T-helper 17 cell (primary cell): ENCODE measurements at places on chromosomes 6 and 20.
A peak's percentile ranks its signal among the peaks of the same experiment; 100 is the strongest.

DNA sequence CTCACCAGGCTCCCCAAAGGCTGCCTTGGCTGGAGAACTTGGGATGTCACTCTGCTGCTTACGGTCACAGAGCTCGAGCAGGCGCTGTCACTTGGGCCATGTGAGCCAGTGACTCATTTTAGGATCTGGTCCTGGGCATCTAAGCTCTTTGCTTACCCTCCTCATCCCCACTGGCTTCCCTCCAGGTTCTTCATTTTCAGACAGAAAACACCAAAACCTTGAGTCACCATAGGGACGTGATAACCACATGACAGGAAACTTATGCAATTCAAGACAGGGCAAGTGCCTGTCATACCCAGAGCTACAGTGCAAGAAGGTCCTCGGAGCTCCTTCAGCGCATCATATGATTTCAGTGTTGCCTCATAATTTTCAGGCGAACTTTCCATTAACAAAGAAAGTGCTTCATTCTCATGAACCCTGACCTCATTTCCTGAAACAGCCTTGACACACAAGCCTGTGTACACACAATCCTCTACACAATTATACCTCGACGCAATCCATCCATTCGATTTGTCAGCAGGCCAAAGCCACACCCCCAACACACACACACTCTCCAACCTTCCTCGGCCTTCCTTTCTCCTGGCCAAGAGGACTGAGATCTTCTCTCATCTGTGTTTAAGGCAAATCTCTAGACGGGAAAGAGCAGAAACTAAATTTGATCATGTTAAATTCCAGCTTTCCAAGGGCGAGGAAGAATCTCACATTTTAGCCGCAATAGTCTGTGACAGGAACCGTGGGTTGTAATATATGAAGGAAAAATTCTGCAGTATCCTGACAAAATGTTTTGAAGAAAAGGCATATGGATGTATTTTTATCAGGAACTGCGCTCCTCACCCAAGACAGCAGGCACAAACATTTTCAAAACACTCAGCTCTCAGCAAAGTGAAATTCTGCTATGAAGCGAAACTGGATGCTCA, 25.3 kb downstream of the TBC1D7 start:
- no peak for DNase-seq

GRCh38 chr6:159852877-159853276, 37.9 kb upstream of the MAS1 start:
- DNase-seq = no peak

DNA sequence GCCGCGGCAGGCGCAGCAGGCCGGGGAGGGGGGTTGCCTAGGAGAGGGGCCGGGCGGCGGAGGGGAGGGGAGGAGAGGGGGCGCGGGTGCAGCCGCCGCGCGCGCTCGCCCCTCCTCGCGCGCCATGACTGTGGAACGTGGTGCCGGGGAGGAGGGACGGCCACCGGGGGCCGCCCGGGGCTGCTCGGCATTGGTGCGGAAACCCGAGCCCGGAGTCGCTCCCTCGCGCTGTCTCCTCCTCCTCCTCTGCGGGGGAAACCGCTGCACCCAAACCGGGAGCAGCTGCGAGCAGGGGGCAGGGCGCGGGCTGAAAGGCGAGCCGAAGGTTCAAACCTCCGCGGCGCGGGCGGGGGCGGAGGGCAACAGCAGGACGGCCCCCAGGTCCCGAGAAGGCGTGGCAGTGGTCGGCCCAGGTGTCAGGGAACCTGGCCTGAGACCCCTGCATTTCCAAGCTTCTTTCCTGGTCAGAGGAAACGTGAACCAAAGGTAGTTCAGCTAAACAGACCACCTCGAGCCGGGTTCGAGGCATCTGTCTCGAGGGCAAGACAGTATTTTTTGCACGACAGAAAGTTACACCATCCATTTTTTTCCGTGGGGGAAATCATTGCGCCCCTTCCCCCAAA, 1.4 kb upstream of the TRERF1 start:
- DNase-seq = peak; percentile 68

GRCh38 chr6:168088161-168089053, 9.4 kb upstream of the FRMD1 start:
- DNase-seq = no peak

GRCh38 chr20:33322456-33322855, 39.4 kb downstream of the BPIFB1 start:
- DNase-seq = no peak

- no peak for DNase-seq
Measured at GRCh38 chr6:154301839-154302752, 54.5 kb downstream of the IPCEF1 start.

GRCh38 chr6:16802071-16802470, 40.8 kb upstream of the ATXN1 start:
- DNase-seq = no peak

DNA sequence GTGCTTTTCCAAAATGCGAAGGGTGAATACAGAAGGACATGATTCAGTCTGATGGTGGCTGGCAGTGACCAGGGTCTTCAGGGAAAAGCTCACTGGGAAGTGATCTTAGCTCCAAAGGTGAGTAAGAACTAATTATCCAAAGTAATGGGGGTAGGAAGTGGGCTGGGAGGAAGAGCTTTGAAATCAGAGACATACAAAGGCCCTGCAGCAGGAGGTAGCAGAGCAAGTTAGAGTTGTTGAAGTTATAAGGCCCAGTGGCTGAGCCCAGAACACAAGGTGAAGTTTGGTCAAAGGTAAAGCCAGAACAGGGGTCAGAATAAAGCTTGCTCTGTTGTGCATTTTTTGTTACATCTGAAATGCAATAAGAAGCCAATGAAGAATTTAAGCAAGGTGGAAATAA, 81.2 kb downstream of the PLCB1 start:
- DNase-seq = no peak

DNA sequence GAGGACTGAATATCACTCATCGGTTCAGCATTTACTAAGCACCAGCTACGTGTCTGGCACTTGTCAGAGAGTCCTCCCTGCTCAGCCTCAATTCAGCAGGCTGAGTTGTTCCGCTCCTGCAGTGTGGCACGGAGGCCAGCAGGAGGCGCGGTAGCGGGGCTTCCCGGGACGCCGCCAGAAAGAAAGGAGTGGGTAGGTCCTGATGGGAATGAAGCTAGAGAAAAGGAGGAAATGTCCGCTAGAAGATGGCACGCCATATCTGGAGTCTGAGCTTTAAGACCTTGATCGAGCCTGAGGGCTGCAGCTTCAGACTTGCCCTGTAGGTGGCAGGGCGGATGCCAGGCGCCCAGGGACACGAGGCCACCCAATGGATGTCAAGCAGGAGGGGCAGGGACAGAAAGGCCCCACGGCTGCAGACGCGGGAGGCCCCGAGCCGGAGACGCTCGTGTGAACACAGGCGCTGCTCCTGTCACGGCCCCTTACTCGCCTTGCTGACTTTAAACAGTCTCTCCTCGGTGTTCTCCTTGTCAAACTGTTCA, 18.7 kb downstream of the SERPINB6 start:
- DNase-seq = no peak

- DNase-seq = no peak
Measured at GRCh38 chr6:119105282-119105681, 26.8 kb upstream of the FAM184A start.

GRCh38 chr6:12097791-12098190, 85.7 kb downstream of the HIVEP1 start:
- no peak for DNase-seq

GRCh38 chr6:3159805-3160781, 2.7 kb upstream of the TUBB2A start:
- peak; percentile 66 for DNase-seq

DNA sequence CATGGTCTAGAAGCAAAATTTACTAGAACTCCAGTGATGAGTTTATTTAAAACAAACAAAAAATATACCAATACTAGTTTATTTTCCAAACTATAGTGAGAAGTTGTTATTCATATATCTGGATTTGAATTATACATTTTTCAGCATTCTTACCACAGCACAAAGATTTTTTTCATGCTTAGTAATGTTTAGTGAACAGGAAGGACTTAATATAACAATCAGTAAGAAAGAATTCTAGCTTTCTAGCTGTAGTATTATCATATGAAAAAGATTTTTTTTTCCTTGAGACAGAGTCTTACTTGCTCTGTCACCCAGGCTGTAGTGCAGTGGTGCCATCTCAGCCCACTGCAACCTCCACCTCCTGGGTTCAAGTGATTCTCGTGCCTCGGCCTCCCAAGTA, 13.8 kb downstream of the MARCKS start:
- no peak for DNase-seq

DNA sequence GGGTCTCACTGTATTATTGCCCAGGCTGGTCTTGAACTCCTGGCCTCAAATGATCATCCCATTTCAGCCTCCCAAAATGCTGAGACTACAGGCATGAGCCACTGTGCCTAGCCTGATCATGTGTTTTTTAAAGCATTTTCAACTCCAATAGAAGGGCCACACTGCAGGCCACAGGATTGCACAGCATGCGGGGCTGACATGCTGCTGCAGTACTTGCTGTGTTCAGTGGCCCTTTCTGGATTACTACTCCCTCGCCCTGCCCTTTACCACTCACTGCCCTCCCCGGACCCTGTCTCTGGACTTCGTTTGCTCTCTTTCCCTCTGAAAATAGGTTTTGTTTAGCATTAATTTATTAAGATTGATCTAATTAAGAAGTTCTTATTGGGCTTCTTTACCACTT, 37.3 kb downstream of the HECA start:
- DNase-seq = no peak

DNA sequence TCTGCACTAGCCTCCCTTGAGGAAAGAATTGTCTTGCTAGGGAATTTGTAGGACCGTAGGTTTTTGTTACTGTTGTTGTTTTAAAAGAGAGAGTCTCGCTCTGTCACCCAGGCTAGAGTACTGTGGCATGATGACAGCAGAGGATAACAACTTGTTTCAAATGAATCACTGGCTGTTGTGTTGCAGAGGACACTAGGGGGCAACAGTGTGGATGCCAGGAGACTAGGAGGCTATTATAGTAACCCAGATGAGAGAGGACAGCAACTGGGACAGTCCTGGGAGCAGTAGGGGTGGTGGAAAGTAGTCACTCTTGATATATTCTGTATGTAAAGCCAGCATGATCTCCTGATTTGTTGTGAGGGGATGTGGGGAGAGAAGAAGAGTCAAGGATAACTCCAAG, 41.8 kb upstream of the LAMA4 start:
- no peak for DNase-seq

DNA sequence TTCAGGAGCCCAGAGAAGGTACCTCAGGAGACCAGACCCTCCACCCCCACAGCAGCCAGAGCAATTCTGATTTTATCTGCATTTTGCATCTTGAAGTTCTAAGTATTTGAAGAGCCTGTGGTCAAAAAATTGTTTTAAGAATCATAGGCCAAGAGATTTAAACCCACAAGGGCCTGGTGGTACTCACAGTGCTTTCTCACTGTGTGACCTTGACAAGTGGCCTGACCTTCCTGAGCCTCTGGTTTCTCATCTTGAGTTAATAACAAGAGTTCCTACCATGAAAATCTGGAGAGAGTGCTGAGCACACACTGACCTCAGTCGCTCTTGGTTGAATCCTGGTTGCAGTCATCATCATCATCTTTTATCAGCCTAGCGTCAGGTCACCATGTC, 45.4 kb upstream of the ID1 start:
- DNase-seq = no peak

DNA sequence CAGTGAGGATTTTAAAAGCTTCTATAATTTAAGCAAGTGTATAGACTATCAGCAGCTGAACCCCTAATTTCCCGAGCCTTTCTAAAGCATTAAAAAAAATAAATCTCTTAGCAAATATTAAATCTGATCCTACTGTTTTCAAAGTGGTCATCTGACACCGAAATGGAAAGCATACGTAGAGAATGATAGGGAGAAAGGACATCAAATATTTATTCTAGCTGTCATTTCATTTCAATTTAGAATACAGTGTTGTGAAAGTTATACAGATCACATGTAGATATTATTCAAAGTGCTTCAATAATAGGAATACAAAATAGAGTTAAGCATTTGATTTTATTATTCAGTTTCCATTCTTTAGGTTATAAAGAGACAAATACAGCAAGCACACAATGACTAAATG, 61.9 kb upstream of the PKIB start:
- DNase-seq = no peak

DNA sequence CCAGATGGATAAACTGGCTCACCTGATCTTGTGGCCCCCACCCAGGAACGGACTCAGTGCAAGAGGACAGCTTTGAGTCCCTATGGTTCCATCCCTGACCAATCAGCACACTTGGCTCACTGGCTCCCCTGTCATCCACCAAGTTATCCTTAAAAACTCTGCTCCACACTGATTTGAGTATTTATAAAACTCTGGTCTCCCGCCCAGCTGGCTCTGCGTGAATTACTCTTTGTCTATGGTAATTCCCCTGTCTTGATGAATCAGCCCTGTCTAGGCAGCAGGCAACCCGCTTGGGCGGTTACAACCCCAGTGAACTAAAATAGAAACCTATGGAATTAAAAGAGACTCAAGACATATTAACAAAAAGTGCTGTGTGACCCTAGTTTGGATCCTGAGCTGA, 38.1 kb upstream of the CD83 start:
- DNase-seq = no peak

DNA sequence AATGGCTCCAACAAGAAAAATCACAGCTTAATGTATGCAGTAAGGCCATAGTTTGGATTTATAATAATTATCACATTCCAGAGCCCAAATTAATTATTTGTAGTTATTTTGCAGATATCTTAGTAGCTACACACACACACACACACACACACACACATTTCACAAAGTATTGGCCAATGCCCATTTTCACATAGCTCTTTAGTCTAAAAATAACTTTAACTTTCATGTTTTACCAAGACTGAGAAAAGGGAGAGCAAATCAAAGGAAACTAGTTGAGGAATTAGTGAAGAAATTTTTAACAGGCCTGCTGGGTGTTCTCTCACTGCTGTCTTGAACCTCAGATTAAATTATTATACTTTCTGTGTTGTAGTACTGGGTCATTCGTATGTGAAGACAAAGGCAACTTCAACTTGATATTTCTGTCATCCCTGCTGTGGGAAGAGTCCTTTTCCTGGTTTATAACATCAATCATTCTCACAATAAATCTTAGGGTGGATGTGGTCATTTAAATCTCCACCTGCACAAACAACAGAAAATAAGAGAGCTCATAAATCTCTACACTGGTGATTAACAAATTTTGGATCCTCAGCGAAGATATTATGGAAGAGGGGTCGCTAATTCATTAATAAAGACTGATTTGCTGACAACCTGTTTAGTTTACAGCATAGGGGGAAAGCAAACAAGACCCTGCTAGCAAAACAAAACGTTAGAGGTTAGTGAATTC, 1.6 kb upstream of the TCF21 start:
- no peak for DNase-seq

- no peak for DNase-seq
Measured at GRCh38 chr6:90890683-90891330, 303.9 kb upstream of the MAP3K7 start.

DNA sequence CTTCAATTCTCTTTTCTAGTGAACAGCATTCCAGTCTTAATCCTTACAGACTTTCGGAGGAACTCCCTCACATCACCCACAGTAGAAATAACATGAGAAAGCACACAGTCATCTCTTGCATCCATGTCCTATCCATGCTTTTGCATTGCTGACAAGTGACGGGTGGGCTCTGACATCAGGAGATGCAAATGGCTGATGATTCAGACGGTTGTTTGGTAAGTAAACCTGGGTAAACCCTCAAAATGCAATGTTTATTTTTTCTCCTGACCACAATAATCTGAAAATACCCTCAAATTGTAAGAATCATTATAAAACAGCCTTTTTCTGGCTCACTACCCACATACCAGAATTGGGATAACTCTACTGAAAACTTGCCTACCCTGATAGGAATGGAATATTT, 792.0 kb downstream of the MAFB start:
- no peak for DNase-seq

GRCh38 chr20:43658069-43658722, 8.7 kb upstream of the MYBL2 start:
- DNase-seq = no peak
